ENCODE measurements at places on chromosomes 7 and 10. TPM values are rescaled to one million over a fixed set of nuclear protein-coding genes. Genes with fewer than 3 reads are reported as not detected.
A peak's percentile ranks its signal among the peaks of the same experiment; 100 is the strongest.

DNA sequence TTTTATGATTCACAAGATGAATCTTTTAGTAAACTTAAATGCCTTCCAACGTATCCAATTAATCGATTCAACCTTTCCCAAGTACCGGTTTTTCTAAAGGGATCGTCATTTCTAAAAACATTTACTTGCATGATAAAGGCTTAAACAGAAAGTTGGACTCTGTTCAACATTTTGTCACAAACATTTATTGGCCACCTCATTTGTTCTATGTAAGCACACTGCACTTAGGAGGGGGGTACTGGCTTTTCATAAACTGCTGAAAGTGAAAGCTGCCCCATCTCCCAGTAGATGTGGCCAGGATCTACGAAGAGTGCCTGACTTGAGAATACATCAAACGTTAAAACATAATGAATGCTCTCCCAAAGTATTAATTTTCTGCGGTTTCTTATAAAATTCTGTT, 37.3 kb upstream of the LAMB4 start:
- no peak for DNase-seq

Gene NPY
- not detected for total RNA-seq

Gene ZNF853
- 13.2 TPM for total RNA-seq

DNA sequence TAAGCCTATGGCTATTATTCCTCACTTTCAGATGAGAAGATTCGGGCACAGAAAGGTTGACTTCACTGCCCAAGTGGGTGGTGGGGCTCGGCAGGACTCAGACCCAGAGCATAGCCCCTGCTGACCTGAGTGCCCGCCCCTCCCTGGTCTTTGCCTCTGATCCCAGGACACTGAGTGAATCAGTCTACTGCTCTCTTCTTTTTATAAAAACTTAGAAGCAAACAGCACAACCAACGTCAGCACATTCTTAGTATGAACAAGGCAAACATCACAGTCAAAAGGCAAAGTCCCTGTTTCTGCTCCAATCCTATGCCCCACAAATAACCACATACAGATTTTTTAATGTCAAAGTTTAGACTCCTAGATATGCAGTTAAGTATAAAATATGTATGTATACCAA, 237.8 kb downstream of the ZMYND11 start:
- DNase-seq, result no peak

DNA sequence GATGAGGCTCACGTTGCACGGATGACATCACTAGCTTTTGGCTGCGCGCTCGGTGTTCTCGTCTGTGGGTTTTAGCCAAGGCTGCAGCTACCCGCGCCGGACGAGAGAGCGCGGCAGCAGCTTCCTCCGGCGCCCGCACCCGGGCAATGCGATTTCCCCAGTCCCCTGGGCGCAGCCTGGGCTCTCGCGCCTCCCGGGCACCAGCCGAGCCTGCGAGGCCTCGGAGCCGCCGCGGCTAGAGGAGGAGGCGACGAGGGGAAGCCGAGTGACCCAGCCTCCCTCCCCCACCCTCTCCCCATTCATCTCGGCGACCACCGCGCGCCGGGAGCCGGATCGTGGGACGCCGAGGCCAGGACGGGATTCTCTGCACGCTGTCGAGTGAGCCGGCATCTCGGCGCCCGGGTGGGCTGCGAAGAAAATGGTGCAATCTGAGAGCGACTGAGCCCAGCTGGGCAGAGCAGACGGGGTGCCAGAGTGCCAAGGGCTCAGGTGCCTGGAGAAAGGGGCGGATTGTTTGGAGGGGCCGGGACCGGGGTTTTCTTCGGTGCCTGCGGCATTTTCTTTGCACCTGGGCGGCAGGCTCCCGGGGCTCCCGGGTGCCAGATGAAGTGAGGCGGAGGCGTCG, 1.2 kb upstream of the TMEM178B start:
- peak; percentile 28 for DNase-seq

Gene IFIT5
- 9.2 TPM for total RNA-seq

GRCh38 chr7:3272691-3273141, 28.3 kb upstream of the SDK1 start:
- DNase-seq, result no peak

DNA sequence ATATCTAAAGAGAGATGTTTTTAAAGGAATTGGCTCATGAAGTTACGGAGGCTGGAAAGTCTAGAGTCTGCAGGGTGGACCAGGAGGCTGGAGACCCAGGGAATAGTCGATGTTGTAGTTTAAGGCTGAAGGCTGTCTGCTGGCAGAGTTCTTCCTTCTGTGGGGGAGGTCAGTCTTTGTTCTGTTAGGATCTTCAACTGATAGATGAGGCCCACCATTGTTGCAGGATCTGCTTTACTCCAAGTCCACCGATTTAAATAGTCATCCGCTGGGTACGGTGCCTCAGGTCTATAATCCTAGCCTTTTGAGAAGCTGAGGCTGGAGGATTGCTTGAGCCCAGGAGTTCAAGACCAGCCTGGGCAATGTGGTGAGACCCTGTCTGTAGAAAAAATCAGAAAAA, 50.0 kb downstream of the LMTK2 start:
- no peak for DNase-seq

DNA sequence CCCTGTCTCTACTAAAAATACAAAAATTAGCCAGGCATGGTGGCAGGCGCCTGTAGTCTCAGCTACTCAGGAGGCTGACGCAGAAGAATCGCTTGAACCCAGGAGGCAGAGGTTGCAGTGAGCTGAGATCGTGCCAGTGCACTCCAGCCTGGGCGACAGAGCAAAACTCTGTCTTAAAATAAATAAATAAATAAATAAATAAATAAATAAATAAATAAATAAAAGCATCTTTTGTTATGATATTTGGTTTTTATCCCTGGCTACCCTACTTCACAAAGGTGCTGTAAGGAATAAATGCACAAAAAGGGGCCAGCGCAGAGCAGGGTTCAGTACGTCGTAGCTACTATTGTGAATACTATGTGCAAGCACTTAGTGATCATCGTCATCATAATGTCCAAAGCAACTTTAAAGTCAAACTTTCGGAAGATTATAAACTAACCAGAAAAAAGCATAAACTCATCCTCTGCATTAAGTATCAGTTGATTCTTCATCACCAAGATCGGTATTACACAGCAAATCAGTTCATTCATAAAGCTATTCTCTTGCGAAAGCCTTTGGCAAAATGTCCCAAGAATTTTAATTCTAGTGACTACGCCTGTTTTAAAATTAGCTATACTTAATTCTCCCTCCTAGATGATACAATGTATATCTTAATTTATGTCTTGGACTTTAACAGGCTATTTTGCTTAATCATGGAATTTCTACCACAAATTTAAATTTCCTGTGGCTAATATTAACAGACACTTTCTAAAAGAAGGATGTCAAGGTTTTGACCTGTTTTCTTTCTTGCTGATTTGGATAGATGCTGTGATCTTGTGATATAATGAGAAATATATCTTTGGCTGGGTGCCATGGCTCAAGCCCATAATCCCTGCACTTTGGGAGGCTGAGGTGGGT, 7.6 kb upstream of the NFE2L3 start:
- no peak for DNase-seq

GRCh38 chr10:82213784-82214183, 338.8 kb downstream of the NRG3 start:
- no peak for DNase-seq

DNA sequence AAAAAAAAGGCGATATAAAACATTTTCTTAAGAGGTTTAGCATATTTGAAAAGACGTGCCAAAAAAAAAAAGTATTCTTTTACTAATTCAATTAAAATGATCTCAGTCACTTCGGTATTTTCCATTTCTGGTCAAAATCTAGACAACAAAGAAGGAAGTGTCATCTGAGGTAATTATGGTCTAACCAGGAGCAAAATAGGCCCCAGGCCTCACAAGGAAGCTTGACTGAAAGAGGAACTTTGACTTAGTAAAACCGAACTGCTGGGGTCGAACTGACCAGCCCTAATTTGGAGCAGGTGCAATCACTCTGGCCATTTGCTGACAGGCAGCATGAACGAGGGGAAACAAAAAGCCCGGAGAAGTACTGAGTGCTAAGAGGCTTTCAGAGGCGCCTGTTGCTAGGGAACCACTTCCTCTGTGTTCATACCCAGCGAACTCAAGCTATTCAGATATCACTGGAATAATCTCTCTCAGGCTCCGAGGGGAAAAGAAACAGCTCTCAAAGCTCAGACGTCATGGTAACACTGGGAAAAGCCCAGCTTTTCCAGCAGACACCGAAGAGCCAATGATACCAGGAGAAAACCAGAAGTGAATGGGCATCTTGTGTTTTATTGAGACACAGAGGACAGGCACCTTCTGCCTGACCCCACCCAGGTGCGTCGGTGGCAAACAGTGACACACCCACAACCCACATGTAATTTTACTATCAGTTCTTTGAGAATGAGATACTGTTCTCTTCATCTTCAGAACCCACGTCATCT, 126.5 kb downstream of the FAM107B start:
- peak; percentile 74 for DNase-seq

Data from hematopoietic multipotent progenitor cell (in vitro differentiated cells).